Stimulated activated CD8-positive, alpha-beta memory T cell treated with anti-CD3 and anti-CD28 coated beads, Interleukin-15, amount 100 ng/mL, for 24 hours (primary cell): ENCODE measurements at places on chromosomes 1 and 21.

DNA sequence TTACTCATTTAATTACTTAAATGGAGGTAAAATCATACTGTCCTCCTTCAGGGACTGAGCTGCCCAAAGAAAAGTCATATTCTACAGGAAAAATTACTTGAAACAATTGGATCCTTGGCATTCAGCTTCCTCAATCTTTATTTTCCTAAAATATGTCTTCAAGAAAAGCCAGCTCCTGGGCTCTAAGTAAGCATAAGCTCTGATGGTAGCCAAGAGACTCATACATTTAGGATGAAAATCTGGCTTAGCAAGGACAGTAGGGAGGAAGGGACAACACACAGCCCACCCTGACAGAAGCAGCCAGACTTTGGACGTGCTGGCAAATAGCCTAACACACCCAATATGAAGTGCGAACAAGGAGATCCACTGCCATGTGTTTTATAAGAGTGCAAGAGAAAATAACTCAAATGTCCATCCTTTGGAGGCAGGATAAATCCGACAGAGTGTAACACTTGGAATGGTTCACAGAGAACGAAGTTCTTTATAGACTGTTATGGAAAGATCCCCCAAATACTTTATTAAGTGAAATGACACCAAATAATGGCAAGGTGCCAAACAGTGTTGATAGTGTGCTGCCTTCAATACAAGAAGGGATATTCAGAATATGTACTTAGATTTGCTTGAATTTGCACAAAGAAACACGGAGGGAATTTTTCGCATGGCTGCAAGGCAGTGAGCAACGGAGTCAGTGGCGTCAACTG is 14.1 kb downstream of the CAPN8 start:
- DNase-seq = no peak

DNA sequence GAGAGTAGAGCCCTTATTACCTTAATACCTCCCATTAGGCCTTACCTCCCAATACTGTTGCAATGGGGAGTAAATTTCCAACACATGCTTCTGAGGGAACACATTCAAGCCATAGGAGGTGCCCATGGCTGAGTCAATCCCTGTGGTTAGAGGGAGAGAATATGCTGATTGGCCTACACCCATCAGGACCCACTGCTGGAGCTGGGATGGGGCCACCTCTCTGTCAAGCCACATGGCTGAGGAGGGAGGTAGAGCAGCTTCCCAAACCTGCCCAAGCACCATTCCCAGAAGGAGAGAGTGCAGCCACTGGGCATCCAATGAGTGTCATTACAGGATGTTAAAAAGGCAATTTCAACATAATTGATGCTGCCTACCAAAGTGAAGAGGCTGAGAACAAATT is 228.1 kb downstream of the C1orf94 start:
- DNase-seq = no peak

DNA sequence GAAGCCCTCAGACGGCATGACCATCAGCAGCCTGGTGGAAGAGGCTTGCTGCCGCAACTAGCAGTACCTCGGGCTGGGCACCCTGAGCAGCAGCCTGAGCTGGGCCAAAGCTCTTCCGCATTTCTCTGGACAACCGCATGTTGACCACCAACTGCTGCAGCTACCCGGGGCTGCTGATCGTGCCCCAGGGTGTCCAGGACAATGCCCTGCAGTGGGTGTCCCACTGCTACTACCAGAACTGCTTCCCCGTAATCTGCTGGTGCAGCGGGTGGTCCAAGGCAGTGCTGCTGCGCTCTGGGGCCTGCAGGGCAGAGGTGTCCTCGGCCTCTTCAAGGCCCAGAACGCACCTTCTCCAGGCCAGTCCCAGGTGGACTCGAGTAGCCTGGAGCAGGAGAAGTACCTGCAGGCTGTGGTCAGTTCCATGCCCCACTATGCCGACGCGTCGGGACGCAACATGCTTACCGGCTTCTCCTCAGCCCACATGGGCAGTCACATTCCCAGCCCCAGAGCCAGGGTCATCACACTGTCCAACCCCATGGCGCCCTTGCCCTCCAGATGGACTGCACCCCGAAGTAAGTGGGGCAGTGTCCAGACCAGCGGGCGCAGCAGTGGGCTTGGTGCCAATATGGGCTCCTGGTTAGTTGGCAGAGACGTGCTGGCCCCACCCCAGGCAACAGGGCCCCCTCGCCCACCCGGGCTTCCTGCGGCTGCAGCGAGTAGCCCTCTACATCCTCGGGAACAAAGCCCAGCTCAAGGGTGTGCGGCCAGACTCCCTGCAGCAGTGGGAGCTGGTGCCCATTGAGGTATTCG is 19.5 kb upstream of the NPPB start:
- no peak for DNase-seq

- DNase-seq = no peak
These were observed 14.4 kb downstream of the SMYD3 start for GRCh38 chr1:246492611-246493245.
